ENCODE measurements at places on chromosomes 12 and 14. TPM values are rescaled to one million over a fixed set of nuclear protein-coding genes. Genes with fewer than 3 reads are reported as not detected.

DNA sequence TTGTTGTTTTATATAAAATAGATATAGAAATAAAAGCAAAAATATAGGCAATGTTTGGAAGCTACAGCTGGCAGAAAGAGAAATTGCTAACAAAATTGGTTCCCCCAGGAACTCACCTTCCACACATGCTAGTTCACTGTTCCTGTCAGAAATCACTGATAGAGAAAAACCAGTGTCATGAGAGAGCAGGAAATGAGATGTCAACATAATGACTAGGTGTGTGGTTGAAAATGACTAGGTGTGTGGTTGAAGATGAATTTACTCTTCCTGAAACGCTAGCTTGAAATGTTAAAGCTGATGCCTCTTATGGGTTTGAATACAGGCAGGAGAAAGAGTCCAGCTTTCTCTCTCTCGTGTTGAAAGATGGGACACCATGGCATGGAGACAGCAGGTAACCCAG, 216.3 kb downstream of the C12orf42 start:
- no peak for DNase-seq

- peak; percentile 29 for DNase-seq
Measured at GRCh38 chr14:104253901-104254353, 115.5 kb downstream of the KIF26A start.

DNA sequence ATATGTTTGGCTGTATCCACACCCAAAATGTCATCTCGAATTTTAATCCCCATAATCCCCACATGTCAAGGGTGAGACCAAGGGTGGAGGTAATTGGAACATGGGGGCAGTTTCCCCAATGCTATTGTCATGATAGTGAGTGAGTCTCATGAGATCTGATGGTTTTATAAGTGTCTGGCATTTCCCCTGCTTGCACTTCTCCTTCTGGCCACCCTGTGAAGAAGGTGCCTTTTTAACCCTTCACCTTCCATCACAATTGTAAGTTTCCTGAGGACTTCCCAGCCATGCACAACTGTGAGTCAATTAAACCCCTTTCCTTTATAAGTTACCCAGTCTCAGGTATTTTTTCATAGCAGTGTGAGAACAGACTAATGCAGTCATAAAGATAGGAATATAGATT, 216.7 kb upstream of the SSTR1 start:
- no peak for DNase-seq

GRCh38 chr12:6890789-6891645, 13.6 kb upstream of the LRRC23 start:
- DNase-seq, result peak; percentile 99

NFE2 gene
- not detected for total RNA-seq

CLEC14A gene
- 10.5 TPM for total RNA-seq
